Central memory CD8-positive, alpha-beta T cell (primary cell): ENCODE measurements at places on chromosomes 13 and 19.

GRCh38 chr19:18073197-18073596 is 13.5 kb downstream of the IL12RB1 start:
- DNase-seq: no peak
- H3K4me1 ChIP-seq: peaks cover 10% of the 10 kb centered on the region
- H3K27ac ChIP-seq: peak overlapping the region; percentile 24
- H3K4me3 ChIP-seq: no peak overlapping the region

DNA sequence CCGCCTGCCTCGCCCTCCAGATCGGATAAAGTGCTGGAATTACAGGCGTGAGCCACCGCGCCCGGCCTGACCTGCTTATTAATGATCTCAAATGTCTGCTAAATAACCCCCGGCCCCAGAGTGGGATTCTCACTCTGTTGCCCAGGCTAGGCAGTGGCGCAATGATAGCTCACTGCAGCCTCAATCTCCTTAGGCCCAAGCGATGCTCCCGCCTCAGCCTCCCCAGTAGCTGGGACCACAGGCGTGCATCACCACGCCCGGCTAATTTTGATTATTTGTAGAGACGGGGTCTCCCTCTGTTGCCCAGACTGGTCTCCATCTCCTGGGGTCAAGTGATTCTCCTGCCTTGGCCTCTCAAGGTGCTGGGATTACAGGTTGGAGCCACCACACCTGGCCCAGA is 626 bp upstream of the ATP5F1D start:
- peak overlapping the region; percentile 93 for H3K27ac ChIP-seq
- peak overlapping the region; percentile 87 for H3K4me3 ChIP-seq
- DNase-seq: no peak

- no peaks in the 10 kb centered on the region for H3K27me3 ChIP-seq
- no peak overlapping the region for H3K27ac ChIP-seq
- H3K4me3 ChIP-seq: peak overlapping the region; percentile 79
- H3K36me3 ChIP-seq: peaks cover 10% of the 10 kb centered on the region
- no peak for DNase-seq
Measured at GRCh38 chr19:40419066-40419612, 6.0 kb upstream of the PRX start.

DNA sequence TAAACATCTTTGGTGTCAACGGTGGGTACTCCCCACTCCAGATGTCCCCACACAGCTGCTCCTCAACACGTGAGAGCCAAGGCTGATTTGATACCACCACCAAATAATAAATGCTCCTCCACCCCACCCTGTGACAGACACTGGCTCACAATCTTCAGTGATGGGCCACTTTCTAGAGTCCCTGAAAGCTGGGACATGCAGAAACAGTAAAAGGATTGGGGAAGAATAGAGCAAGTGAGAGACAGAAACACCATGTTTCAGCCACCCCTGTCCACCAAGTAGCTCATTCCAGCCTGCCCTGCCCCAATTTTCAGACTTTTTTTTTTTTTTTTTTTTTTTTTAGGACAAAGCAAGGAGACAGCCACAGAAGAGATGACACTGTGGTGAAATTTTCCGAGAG is 1.6 kb downstream of the SLC46A3 start:
- H3K27me3 ChIP-seq: no peaks in the 10 kb centered on the region
- peak overlapping the region; percentile 93 for H3K4me3 ChIP-seq
- peaks cover 44% of the 10 kb centered on the region for H3K4me1 ChIP-seq
- peak overlapping the region; percentile 96 for H3K27ac ChIP-seq
- no peak for DNase-seq

- no peak for DNase-seq
- peaks cover 2% of the 10 kb centered on the region for H3K4me1 ChIP-seq
Measured at GRCh38 chr19:41587101-41587837, 11.3 kb downstream of the CEACAM21 start.

- no peak overlapping the region for H3K27ac ChIP-seq
- H3K27me3 ChIP-seq: peaks cover 35% of the 10 kb centered on the region
- no peaks in the 10 kb centered on the region for H3K4me1 ChIP-seq
- DNase-seq: no peak
Measured at GRCh38 chr19:29549105-29550070, 23.6 kb downstream of the VSTM2B start.

GRCh38 chr13:82947191-82947621 is 935.1 kb downstream of the SLITRK1 start:
- H3K27me3 ChIP-seq: no peaks in the 10 kb centered on the region
- no peaks in the 10 kb centered on the region for H3K36me3 ChIP-seq
- H3K4me1 ChIP-seq: no peaks in the 10 kb centered on the region
- no peak for DNase-seq
- no peak overlapping the region for H3K27ac ChIP-seq

GRCh38 chr13:67184247-67184646 is 45.9 kb downstream of the PCDH9 start:
- no peak overlapping the region for H3K4me3 ChIP-seq
- no peaks in the 10 kb centered on the region for H3K27me3 ChIP-seq
- H3K27ac ChIP-seq: no peak overlapping the region
- no peak for DNase-seq

- no peak overlapping the region for H3K27ac ChIP-seq
- H3K4me3 ChIP-seq: no peak overlapping the region
- peaks cover 20% of the 10 kb centered on the region for H3K4me1 ChIP-seq
- no peaks in the 10 kb centered on the region for H3K27me3 ChIP-seq
Measured at GRCh38 chr13:40780822-40781401, 8.5 kb upstream of the SLC25A15 start.

DNA sequence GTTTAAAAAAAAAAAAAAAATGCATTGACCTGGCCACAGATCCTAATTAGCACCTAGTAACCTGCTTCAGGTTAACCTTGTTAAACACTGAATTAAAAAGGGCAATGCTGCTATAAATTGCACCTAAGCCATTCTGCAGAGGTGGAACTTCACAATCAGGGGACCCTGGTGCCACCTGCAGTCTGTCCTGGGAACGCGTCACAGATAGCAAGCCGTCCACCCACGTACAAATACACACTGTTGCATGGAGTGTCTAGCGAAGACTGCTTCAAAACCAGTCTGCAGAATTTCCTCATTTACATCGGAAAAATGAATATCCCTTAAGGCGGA is 169.3 kb downstream of the COL4A1 start:
- no peak for DNase-seq
- no peaks in the 10 kb centered on the region for H3K36me3 ChIP-seq
- peak overlapping the region; percentile 52 for H3K4me3 ChIP-seq
- no peaks in the 10 kb centered on the region for H3K27me3 ChIP-seq
- no peak overlapping the region for H3K27ac ChIP-seq
